ENCODE measurements at places on chromosomes 2 and 18.

GRCh38 chr2:173164396-173164795 is 88.8 kb downstream of the MAP3K20 start:
- no peak for DNase-seq

- DNase-seq: no peak
These were observed 198.2 kb downstream of the NCKAP5 start for GRCh38 chr2:133369901-133370658.

- DNase-seq: no peak
These were observed 1.6 kb downstream of the LGALSL start for GRCh38 chr2:64455545-64455944.

DNA sequence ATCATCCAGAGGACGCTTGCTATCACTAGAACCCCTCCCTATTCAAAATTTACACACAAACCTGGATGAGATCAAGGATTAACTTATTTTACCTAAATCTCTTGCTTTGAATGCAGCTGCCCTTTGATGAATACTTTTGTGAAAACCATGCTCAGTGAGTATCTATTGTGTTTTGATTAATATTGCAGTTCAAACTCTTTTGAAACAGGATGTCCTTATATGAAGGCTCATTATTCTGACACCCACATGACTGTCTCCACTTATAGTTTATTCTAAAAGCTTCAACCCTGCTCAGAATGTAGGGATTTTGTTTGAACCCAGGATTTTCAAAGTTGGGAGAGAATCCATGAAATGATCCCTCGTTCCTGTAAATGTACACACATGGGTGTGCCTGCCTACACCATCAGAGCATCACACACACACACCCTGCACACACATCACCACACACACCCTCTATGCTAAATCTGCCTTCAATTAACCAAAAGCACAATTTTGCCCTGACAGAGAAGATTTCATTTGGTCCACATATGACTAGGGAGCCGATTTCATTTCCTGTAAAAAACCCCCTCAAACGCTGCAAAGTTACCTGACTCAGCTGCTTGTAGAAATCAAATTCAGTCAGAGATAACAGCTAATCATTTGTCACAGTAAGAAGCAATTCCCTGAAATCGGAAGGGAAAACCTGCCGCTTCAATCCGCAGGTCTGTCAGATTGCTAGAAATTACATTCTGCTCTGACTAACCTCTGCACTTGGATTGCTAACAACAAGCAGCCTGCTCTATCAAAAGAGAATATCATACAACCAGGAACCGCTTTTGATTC is 65.2 kb downstream of the ZEB2 start:
- DNase-seq: no peak

DNA sequence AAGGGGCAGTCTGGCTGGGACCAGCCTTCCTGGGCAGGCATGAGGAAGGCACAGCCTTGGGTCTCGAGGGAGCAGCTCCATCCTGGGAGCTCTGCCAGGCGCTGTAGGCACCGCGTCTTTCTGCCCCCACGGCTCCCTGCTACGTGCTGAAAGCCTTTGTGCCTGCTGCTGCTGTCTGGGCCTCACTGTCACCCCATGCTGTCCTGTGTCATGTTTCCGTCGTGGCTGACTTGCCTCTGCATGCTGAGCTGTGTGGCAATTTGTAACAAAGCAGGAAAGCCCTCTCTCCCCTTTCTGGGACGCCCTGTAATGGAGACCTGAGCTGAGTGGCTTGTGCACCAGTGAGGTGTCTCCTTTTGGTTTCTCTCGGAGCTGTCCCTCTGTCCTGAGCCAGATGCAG is 152.5 kb downstream of the TSN start:
- DNase-seq: no peak

DNA sequence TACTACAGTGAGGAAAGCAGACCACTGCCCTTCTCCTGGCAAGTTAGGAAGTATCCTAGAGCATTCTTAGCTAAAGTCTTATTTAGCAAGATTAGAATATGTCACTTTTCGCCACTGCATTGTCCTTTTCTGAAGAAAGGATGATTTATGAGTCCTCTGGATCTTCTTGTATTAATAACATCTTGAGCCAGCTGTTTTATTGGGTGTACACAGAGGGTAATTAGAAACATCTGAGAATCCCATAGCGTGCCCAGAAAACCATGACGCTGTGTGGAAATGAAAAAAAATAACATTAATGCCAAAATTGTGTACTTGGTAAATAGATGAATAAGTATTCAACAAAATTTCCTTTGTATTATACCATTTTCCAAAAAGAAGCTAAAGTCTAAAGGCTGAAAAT is 198.7 kb downstream of the LTBP1 start:
- DNase-seq: no peak

GRCh38 chr2:70328921-70329561 is 27.2 kb upstream of the FAM136A start:
- DNase-seq: no peak

DNA sequence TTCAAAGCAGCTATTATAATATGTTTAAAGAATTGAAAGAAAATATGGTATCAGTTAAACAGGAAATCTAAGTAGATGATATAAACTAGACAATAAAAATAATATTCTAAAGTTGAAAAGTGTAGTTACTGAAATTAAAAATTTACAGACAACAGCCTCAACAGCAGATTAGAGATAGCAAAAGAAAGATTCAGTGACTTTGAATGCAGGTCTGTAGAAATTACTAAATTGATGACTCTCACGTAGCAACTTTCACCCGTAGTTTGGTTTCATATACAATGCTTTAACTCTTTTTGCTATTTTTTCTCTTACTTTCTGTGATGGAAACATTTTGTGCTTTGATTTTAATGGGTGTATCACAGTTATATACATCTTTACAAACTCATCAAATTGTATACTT is 44.8 kb downstream of the SPAST start:
- no peak for DNase-seq

DNA sequence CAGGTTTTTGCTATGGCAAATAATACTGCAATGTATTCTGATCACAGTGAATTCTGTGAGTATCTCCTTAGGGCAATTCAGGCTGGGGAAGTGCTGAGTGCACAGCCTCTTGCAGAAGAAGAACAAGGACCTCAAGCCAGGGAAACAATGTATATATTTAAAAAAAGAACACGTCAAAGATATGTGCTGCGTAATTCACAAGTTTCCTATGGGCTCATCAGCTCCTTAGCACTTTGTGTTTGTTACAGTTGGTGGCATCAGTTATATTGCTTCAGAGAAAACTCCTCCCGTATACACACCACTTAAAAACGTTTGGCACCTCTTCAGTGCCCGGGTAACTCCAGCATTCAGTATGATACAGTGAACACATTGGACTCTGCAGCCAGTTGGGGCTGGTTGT is 16.5 kb upstream of the MARCO start:
- DNase-seq: no peak

- no peak for DNase-seq
These were observed 309.5 kb upstream of the CCDC68 start for GRCh38 chr18:55268628-55269275.

- no peak for DNase-seq
These were observed 21.4 kb upstream of the KCNS3 start for GRCh38 chr2:17857021-17857420.

GRCh38 chr2:130728549-130729316 is at the start of gene GPR148:
GPR148 (plus strand) TSS chr2:130729070; CDS start chr2:130729152, 82 bp downstream.
- DNase-seq: no peak

GRCh38 chr2:158723921-158724802 is 71.0 kb upstream of the DAPL1 start:
- DNase-seq: no peak

- no peak for DNase-seq
These were observed 122.2 kb downstream of the DSC3 start for GRCh38 chr18:30920351-30920750.

DNA sequence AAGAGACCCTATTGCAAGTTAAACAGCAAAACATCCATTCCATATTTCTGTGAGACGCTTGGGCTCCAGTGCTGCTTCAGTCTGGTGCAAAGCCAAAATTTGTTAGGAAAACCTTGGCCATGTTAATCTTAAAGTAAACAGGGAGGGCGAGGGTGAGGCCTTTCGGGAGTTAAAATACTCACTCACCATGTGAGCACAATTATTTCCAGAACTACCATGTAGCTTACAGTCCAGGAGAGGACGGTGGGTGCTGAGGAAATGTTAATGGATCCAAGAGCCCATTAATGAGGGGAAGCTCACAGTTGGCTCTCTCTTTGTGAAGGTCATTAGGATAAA is 286.4 kb downstream of the SLC8A1 start:
- no peak for DNase-seq

DNA sequence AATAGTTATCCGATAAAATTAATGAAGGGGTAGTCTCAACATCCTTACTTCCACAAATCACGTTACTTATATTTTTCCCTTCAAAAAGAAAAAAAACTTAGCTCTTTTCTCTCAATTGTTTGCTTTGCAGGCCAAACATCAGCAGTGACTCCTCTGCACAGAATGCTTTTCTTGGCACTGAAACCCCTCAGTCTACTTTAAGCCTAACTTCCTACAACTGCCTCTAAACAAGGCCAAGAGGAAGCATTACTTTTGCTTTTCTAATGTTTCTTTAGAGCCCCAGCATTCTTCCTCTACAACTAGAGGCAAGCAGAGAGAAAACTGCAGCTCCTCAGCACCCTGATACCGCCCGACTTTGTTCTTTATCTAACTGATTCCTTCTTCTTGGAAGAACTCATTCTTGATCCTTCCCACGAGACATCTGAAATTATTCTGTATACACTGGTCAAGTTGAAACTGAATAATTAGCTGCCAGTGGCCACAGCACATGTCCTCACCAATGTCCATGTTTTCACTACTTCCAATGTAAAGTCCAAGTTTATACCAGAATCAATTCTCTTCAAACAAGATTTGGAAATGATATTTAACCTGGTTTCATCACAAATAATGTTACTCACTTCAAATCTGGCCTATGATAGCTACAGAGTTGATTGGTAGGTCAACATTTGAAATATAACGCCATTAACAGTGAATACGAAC is 55.3 kb downstream of the DTNB start:
- no peak for DNase-seq

GRCh38 chr2:38107738-38108410 is 31.9 kb upstream of the CYP1B1 start:
- no peak for DNase-seq

DNA sequence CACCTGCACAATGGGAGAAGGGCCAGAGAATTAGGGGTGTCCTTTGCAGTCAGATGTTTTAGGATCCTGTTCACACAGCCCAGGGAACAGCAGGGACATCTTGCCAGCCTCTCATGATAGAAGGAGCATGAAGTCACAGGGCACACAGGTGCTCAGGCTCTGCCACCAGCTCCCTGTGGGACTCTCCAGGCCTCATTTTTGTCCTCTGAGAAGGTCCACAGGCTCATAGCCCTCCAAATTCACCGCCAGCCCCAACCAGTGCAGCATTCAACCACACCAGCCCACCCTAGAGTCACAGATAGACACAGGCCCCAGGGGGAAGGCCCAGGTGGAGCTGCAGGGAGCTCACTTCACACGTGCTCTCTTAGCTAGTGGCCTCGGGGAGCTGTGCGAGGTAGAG is 391.7 kb downstream of the TNS1 start:
- DNase-seq: no peak

DNA sequence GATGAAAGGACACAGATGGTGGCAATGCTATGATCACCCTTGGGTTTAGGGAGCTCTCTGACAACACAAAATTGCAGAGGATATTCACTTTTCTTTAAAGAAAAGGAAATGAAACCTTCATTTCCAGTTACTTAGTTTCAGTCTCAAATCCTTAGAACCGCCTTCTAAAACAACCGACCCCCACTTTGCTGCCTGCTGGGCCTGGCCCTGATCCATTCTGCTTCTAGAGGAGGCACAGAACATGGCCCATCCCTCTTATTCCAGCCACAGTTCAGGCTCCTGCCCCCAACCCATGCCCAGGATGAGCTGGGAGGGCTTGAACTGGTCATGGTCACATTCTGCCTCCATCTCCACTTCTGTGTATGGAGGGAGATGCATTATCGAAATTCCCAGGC is 311.6 kb downstream of the EN1 start:
- DNase-seq: no peak

DNA sequence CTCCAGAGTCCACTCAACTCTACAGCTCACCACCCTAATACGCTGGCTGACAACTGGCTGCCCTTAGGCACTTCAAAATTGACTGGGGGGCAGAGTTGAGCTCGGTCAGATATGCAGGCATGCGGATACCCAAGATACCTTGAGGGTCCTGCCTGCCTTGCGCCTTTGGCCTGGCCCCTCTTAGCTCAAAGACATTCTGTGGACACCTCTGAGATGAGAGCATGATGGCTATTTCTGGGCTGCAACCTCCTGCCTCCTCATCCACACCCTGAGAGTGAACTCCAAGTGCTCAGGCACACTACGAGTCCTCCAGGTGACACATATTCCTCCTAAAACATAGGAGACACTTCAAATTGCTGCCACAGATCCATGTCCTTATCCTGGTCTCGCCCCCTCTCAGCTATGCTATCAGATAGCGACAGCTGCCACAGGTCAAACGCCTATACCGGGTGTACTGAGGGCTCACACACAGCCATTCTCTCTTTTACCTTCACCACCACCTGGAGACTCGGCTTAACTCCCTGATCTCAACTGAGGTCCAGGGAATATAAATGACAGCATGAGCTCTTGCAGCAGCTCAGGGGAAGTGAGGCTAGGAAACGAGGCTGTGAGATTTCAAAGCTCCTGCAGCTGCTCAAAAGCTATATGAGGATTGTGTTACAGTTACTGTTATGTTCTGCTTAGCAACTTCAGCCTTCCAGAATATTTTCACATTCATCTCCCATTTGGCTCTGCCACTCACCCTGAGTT is 60.5 kb upstream of the TEX51 start:
- no peak for DNase-seq

DNA sequence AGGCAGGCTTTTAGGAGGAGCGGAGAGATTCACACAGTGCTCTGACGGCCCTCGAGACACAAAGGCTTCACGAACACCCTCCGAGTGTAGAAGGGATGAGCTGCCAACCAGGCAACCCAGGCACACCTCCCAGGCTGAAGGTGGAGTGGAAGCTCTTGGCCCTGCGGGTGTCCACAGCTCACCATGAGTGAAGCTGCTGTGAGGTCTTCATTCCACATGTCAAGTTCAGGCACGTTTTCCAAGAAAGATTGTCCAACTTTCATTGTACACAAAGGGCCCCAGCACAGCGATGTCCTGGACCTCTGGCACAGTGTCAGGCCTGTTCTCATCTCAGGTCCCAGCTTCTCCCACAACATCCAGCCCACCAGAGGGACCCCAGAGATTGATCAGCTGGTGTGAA is 13.4 kb downstream of the PARD6G start:
- no peak for DNase-seq

GRCh38 chr18:5841518-5841917 is 53.8 kb downstream of the TMEM200C start:
- DNase-seq: no peak

- DNase-seq: no peak
These were observed 65.5 kb upstream of the PMAIP1 start for GRCh38 chr18:59834267-59834666.

DNA sequence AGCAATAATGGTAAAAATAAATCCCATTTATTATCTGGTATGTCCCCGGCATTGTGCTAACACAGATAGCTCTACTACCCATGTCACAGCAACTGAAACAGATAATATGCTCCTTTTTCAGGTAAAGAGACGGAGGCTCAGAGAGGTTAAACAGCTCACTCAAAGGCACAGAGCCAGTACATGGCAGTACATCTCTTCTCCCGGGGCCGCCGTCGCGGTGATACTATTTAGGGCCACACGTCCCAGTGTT is 693 bp upstream of the PDK1 start:
- no peak for DNase-seq
